ENCODE measurements at places on chromosomes 13 and 19. TPM values are rescaled to one million over a fixed set of nuclear protein-coding genes. Genes with fewer than 3 reads are reported as not detected.
A peak's percentile ranks its signal among the peaks of the same experiment; 100 is the strongest.

DNA sequence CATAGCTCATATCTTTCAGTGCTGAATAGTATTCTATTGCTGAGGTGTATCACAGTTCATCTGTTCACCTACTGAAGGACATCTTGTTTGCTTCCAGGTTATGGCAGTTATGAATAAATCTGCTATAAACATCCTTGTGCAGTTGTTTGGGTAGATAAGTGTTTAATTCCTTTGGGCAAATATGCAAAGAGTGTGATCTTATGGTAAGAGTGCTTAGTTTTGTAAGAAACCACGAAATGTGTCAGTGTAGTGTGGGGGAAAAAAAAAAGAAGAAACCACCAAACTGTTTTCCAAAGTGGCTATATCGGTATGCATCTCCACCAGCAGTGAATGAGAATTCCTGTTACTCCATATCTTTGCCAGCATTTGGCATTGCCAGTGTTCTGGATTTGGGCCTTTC lies 93.3 kb downstream of the PIBF1 start:
- no peak for DNase-seq

GRCh38 chr13:39866722-39867121 lies 211.3 kb downstream of the COG6 start:
- no peak for DNase-seq

DNA sequence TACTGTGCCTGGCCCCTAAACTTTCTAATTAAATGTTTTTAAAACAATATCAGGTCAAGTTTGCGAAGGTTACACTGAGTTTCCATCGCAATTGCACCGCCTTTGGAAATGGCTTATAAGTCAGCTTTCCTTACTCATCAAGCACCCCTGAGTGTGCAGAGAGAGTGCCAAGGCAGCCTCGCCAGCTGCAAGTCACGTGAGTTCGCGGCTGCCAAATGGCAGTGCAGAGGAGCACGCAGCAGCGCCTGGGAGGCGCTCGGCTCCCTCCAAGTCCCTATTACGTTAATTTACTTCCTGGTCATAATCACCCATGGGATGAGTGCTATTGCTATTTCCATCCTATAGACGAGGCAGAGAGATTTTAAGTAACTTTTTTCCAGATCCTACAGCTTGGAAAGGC lies 319.6 kb downstream of the TEX29 start:
- DNase-seq, result no peak

DNA sequence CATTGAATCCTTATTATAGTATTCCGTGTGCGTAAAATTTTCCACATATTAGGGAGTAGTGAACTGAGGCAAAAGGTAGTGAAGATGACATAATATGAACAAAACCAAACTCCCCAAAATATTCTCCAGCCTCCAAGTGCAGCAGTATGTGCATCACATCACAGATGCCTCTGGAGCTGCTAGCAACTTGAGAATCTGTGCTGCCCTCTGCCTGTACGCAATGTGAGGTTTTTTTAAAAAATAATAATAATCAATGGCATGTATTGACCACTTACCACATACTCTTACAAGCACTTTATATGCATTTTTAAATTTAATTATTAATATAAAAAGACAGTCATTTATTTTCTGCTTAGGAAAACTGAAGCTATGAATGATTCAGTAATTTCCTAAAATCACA lies 583.0 kb upstream of the SPRY2 start:
- no peak for DNase-seq

- peak; percentile 53 for DNase-seq
Measured at GRCh38 chr19:42683917-42684513, 56.3 kb downstream of the PSG3 start.

- no peak for DNase-seq
Measured at GRCh38 chr19:36030264-36031148, 2.2 kb downstream of the CLIP3 start.

DNA sequence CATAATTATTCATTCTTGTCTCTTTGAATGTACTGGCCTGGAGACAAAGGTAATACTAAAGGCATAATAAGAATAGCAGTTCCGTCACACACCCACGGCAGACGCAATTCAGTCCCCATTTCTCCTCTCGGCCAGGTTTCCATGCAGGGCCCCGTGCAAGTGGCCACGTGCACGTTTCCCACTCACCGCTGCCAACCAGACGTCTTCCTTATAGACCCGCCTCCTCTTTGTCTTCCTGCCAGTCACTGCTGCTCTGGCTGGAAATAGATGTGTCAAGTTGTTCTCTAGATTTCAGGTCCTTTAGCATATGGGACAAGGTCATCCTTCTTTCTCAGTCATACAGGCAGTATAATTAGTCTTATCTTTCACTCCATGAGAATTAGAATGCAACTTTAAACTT lies 204.3 kb downstream of the SUCLA2 start:
- no peak for DNase-seq

DNA sequence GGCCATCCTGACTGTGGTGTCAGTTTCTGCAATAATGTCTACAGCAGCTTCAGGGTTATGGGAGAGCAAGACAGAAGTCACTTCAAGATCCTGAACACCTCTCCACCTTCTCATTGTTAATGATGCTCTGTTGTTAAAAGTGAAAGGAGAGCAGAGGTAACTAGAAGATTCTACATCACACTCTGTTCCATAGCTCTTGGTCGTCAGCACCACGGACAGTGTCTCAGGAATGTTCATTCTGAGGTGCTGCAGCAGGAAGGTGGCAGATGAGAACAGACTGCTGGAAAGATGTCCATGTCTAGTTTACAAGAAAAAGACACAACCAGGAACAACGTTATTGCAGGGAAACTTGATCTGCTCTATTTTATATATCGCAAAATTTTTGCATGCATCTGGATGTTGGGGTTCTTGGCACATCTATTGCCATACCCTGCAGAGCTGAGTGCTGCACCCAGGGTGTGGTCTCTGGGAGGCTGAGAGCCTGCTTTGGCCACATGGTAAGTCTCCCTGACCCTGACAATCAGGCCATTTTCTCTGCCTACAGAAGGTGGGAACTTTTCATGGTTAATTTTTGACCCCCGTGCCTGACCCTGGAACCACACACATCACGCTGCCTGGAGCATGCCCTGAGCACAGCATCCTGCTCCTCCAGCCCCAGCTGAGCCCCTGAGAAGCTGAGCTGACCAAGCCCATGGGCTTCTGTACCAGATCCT lies 12.7 kb downstream of the CEACAM21 start:
- peak; percentile 50 for DNase-seq

DNA sequence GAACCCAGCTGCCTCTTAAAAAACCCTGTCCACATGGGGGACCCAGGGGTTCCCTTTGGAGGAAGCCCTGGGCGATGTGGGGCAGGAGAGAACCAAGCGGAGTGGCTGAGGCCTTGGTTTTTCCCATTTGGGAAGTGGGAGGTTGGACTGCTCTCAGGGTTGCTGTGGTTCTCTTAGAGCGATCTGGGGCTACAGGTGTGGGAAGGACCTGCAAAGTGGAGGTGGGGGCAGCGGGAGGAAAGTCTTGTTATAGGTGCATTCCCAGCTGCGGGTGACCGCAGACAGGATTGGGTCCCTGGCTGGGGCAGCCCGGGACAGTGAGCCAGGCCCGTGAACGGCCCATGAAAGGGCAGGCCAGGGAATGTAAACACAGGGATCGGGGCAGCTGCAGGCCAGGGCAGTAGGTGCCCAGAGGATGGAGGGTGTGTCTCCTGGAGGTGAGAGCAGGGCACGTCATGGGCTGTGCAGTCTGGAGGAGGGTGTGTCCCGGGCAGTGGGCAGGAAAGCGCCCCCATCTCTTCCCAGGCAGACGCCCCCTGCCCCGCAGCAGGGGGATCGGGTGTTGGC lies 814 bp downstream of the SLC25A23 start:
- DNase-seq, result peak; percentile 14

- DNase-seq, result peak; percentile 66
Measured at GRCh38 chr13:77544355-77544754, 8.8 kb downstream of the SCEL start.

DNA sequence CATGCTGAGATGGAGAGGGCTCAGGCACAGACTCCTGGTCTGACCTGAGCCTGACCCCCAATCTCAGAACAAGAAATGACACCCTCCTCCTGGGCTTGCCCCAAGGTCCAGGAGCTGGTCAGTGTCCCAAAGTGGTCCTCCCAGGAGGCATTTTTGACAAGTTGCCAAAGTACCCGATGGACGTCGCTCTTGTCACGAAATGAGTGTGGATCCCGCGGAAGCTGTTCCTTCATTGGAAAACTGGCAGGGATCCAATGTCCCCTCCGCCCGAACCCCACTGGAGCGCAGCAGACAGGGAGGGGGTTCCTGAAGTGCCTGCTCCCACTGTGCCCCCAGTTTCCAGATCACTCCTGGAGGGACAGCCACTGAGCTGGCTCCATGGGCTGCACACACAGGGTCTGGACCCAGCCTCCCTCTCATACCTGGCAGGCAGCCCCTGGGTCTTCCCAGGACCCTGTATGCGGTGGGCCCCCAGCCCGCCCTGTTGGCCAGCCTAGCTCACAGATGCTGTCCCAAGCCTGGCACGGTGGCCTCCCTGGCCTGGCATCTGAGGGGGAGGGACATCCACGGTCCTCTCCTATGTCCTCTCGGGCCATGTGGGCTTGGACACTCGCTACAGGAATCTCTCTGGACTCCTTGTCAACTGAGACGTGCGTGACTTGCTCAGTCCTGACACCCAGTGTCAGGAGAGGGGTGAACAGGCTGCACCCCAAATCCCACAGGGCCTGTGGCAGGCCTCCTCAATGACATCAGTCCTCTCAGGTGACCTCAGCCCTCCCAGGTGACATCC lies 12.8 kb upstream of the ZNF14 start:
- no peak for DNase-seq

DNA sequence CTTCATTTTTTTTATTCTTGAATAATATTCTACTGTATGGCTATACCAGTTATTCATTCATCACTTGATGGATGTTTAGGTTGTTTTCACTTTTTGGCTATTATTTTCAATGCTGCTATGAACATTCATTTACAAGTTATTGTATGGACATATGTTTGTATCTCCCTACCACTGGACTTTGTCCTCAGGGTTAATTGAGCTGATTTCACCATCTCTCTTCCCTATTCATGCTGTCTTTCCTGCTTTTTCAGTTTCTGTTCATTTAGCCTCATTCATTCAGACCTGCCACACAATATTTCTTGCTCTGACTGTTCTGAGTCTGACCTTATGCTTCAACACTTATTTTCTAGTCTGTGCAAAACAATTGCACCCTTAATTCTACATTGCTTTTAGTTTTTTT lies 12.3 kb upstream of the C1QTNF9B start:
- no peak for DNase-seq

DNA sequence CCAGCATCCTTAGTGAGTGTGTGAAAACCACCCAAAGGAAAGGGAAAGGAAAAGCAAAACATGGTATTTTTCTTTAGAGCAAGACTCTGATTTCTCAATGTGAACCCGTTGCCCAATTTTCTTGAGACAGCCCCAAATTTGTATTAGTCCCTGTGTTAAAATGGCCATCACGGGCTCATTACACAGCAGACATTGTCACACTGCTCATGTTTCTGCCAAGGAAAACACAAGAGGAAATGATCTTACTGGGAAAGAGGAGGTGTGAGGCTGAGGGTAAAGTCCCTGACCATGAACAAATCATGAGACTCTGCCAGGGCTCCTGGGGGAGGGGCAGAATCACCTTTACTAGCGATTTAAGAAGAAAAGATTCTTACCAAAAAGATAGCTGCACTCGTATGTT lies 54.4 kb downstream of the FAM124A start:
- no peak for DNase-seq

PRTN3 gene
- total RNA-seq, result 0.29 TPM

FFAR1 gene
- not detected for total RNA-seq

TPTE2 gene
- not detected for total RNA-seq

FBXO27 gene
- 7.1 TPM for total RNA-seq

PRR36 gene
- 2.4 TPM for total RNA-seq

RFPL4AL1 gene
- total RNA-seq, result not detected

NCCRP1 gene
- 6.2 TPM for total RNA-seq

ZNF540 gene
- total RNA-seq, result not detected

TTYH1 gene
- 1.1 TPM for total RNA-seq

MLLT1 gene
- total RNA-seq, result 36.5 TPM

ANKRD27 gene
- 17.0 TPM for total RNA-seq
